ENCODE measurements at places on chromosomes 1 and 21.

GRCh38 chr1:175543447-175543846, 199.9 kb downstream of the TNR start:
- no peak for DNase-seq

- no peak for DNase-seq
These were observed 27.5 kb downstream of the COL6A1 start for GRCh38 chr21:46008893-46009621.

DNA sequence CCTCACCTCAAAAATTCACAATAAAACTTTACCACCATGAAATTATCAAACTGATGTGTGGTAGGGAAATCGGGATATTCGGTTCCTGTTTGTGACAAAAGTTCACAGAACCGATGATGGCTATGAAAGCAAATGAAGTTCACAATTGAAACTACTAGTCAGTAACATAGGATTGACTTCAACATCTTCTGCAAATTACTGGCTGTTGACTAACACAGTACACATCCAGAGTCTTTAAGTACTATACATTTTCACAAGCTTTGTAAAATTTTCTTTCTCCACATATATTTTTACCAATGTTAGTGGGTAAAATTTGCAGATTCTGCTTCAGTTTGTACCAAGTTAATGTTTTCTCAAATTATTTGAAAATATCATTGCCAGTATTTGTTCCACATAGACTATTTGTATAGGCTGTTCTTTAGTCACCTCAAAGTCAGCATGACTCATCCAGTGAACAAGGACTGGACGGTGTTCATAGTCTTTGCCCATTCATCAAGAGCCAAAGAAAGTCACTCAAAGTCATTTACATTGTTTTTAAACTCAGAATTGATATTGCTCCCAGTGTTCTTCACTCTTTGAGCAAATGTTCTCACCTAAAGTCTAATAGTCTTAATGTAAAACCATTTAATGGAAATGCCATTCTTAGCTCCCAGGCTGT, 213.4 kb downstream of the USP25 start:
- DNase-seq = no peak

DNA sequence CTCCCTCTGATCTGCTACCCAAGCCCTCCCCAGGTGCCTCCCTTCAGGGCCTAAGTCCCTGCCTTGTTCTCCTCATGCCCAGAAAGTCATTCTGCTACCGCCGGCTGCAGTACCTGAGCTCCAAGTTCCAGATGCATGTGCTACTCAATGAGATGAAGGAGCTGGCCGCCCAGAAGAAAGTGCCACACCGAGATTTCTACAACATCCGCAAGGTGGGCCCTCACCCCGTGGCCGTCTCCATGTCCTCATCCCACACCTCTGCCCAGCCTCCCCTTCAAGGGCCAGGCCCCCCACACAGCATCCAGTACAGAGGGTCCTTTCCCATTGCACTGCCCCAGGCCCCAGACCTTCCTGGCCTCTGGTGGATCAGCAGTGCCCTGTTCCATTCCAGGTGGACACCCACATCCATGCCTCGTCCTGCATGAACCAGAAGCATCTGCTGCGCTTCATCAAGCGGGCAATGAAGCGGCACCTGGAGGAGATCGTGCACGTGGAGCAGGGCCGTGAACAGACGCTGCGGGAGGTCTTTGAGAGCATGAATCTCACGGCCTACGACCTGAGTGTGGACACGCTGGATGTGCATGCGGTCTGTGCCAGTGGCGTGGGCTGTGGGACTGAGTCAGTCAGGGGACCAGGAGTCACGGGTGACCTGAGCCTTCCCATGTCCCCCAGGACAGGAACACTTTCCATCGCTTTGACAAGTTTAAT, 8.2 kb downstream of the AMPD2 start:
- no peak for DNase-seq

DNA sequence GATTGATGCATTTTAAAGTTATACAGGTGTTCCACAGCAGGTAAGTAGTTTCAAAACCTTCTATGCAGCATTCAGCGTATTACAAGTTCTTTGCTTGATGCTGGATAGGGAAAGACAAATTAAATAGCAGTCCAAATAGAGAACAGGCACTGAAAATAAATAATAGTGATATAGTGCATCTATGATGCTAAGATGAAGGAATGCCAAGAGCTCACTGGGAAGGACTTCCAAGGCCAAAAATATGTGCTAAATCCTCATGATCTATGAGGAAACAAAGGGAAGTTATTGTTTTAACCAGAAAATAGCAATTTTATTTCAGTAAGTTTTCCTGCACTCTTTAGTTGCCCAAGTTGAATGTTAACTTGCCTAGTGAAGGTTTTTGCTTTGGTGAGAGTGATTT, 127.8 kb upstream of the GREM2 start:
- no peak for DNase-seq

DNA sequence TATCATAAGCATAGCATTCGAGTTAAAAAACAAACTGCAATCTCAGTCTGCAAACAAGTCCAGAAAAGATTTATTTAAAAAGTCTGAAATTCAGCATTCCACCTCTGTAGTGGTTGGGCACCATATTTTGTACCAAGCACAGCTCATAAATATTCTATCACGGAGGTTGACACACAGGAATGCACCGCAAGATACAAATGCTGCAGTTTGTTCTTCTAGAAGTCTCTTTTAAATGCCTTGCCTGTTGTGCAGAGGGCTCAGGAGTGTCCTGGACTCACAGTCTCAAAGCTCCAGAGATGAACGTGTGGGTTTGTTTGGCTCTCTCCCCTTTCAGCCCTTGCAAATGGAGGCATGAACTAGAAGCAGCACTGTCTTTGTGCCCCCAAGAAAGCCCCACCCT, 212.4 kb upstream of the USP24 start:
- no peak for DNase-seq

DNA sequence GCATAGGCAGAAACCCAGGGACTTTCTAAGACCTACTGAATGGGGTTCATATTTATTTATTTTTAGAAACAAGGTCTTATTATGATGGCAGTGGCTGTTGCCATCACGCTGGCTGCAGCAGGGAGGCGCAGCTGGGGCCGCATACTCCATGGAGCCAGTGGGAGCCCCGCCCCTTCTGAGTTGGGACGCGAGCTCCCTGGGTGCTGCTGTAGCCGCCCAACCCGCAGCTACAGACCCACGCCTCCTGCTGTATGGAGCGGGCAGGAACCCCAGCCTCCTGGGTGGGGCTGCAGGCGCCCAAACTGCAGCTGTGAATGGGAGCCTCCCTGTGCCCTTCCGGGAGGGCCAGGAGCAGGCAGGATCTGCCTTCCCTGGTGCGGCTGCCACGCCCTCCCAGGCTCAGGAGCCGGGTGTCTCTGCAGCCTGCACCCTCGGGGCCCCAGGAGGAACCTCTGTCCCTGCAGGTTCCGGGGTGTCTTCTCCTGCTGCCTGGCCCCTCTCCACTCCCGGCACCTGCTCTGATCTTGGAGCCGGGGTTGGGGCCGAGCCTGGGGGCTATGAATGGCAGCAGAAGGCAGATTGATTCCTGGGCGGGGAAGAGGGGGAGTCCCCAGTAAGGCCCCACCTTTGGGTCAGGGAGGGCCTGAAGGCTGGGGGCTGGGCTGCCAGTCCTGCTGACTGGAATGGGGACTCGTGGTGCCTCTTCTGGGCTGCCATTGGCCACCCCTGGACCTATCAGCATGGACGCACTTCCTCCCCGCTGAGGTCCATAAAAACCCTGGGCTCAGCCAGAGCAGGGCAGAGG, 66.5 kb upstream of the LRRN2 start:
- DNase-seq = no peak

Measured in activated T-cell treated with anti-CD3 and anti-CD28 coated beads for 48 hours (primary cell).